ENCODE measurements at places on chromosomes 4 and X.

DNA sequence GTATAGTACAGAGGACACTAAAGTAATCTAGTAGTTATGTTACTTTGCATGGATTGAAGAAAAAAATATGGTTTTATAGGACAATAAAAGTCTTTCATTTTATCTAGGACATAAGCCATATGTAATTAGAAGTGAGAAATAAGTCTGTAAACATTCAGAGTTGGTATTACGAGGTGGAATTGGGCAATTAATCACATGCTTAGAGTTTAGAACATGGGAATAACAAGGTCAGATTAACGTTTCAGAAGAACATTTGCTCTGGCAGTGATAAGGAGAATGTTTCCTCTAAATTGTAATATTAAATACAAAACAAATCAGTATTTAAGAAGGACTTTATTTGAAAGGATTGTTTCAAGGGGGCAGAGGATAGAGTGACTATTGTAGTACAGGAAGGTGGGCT, 15.6 kb upstream of the SULT1E1 start:
- DNase-seq: no peak

- no peak for DNase-seq
Observed at GRCh38 chr4:168528131-168528949, 31.5 kb downstream of the PALLD start.

DNA sequence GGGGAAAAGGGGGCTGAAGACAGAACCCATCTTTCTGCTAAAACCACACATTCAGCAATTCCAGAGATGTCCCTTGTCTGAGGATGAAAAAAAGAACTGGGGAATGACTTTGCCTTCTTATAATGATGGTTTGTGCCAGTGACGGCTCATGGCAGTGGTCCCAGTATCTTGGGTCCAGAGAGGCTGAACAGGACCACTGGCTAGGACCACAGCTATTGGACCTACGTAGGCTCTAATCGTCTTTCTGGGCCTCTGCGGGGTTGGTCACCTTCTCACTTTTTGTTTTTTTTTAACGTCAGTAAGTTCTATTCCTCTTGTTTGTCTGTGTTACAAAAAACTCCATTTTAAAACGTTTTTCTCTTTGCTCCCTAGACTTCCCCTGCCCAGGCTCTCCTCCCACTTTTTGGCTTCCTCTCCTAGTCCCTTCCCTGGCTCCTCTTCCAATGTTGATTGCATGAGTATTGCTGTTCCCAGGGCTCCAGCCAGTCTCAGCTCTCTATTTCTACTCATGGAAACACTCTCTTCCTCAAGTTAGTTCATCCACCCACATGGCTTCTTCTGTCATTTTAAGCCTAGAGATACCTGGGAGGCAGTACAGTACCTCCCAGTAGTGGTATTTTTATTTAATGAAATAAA, 52.6 kb upstream of the STX18 start:
- DNase-seq: no peak

GRCh38 chr4:41323706-41324105, 67.0 kb downstream of the UCHL1 start:
- DNase-seq: no peak

DNA sequence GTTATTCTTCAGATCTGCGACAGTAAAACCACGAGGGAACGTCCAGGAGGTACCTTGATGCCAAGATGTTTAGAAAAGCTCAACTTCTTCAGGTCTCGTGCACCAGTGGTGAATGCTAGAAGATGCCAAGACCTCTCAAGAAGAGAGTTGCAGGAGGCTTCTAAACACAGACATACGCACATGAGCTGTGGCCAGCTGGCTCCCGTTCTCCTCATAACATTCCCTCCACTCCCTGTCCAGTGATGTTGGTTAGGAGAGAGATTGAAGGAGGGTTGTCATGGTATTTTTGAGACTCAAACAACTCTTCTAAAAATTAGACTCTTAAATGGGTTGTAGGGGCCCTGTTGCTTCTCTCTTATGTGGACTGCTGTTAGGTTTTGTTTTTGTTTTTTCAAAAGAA, 184.3 kb downstream of the QDPR start:
- DNase-seq: no peak

DNA sequence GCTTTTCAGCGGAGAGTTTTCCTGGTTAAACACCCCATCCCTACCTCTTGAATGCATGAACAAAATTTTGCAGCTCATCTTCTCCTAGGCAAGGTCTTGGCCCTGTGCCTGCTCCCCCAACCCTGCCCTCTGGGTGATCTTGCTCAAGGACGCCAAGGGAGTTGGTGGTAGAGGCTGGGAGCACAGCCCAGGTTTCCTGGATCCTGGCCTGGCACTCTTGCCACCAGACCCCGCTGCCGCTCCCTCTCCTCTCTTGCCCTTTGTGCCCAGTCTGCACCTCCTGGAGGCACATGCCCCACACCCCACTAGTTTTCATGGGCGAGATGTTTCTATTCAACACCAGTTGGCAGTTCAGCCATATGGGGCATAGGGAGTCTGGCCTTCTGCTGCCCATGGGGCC, 37.3 kb downstream of the TSC22D3 start:
- no peak for DNase-seq

- no peak for DNase-seq
Observed at GRCh38 chrX:122868631-122869030, 315.4 kb upstream of the GRIA3 start.

DNA sequence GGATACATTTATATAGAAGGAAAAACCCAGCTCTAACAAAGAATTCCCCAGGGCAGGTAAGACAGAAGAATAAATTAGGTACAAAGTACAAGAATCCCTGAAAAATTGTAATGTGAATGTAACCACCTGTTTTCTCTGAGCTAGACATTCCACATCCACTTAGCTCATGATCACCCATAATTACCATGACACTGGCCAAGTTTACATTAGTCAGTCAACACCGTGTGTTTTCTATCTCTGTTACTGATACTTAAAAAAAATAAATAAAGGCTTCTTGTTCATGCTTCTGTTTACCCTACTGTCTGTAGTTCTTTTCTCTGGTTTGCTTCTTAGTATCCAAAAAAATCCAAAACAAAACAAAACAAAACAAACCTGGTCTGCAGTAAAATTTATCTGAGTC, 66.0 kb downstream of the CBLL2 start:
- no peak for DNase-seq

DNA sequence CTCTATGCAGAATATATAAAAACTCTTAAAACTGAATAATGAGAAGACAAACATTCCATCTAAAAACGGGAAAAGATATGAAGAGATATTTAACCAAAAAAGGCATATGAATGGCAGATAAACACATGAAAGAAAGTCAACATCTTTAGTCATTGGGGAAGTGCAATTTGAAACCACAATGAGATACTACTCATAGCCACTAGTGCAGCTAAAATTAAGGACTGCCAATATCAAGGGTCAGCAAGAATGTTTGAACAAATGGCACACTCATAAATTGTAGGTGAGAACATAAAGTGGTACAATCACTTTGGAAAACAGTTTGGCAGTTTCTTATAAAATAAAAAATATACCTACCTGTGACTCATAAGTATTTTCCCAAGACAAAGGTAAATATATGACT, 534.9 kb upstream of the DIPK2B start:
- DNase-seq: no peak

Measured in GM12892 (cell line).